ENCODE measurements at places on chromosomes 4 and X.

- peak; percentile 74 for DNase-seq
These were observed 290.7 kb upstream of the FAM241A start for GRCh38 chr4:111854494-111855087.

DNA sequence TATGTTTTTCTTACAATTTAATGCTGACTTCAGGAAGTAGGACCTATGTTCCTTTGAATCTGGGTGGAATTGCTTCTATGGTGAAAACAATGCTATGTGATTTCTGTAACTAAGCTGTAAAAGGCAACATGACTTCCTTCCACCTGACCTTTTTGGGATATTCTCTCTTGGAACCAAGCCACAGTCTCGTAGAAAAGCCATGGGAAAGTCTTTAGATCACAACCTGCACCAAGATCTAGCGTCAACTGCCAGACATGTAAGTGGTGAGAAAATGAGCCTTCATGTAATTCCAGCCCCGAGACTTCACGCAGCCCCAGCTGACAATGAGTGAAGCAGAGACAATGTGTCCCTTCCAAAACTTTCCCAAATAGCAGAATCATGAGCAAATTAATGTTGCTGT is 297.0 kb upstream of the DCAF8L1 start:
- DNase-seq: no peak

- DNase-seq: no peak
These were observed 25.2 kb upstream of the ATXN3L start for GRCh38 chrX:13345037-13345436.

GRCh38 chr4:5409972-5410618 is 298.3 kb downstream of the EVC2 start:
- no peak for DNase-seq

- no peak for DNase-seq
These were observed 263.6 kb downstream of the PTTG2 start for GRCh38 chr4:38223782-38224236.

GRCh38 chr4:92988301-92988700 is 684.5 kb downstream of the GRID2 start:
- no peak for DNase-seq

DNA sequence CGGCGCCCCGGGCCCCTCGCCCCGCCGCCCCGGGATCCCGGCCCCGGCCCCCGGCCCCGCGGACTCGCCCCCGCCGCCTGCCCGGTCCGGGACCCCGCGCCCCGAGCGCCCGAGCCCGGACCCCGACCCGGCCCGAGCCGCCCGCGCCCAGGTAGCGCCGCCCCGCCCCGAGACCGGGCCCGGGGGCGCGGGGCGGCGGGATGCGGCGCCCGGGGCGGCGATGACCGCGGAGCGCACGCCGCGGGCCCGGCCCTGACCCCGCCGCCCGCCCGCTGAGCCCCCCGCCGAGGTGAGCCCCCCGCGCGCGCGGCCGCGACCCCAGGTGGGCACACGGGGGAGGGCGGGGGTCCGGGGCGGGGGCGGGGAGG is 224 bp downstream of the FGFRL1 start:
- DNase-seq: no peak

- DNase-seq: no peak
These were observed 875.0 kb downstream of the ADGRL3 start for GRCh38 chr4:62075089-62075488.

- no peak for DNase-seq
These were observed 29.0 kb downstream of the LRPAP1 start for GRCh38 chr4:3502941-3503936.

- peak; percentile 75 for DNase-seq
These were observed 35.3 kb downstream of the NBDY start for GRCh38 chrX:56764153-56764974.

DNA sequence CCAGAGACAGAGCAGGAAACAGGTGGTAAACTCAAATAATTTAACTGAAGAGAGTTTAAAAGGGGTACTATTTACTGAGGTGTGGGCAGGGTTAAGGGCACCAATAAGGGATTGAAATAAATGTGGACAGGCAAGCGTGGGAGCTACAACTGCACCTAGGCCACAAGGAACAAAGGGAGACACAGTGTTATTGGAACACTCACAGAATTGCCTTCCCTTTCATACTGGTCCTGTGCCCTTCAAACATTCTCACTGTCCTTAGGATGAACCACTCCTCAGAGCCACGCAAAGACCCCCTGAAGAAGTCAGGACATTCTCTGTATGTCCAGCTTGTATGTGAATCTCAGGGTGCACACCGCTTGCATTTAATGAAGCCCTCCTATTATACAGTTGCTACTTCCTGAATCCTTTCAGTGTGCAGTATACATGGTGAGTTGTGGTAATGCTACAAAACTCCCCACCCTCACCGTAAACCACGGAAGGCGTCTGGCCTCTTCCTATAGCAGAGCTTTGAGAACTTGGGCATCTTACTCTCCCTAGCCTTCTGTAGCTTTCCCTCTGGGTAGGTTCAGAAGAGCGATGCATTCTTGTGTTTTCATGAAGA is 9.6 kb upstream of the MRPL1 start:
- no peak for DNase-seq

GRCh38 chr4:102723511-102723910 is 37.3 kb downstream of the MANBA start:
- peak; percentile 2 for DNase-seq

- DNase-seq: no peak
These were observed 178.7 kb upstream of the TRAM1L1 start for GRCh38 chr4:117264072-117264471.

- DNase-seq: no peak
These were observed 85.7 kb downstream of the EFNB1 start for GRCh38 chrX:68914479-68914946.

- DNase-seq: no peak
These were observed 12.2 kb downstream of the MAOB start for GRCh38 chrX:43870011-43870410.

GRCh38 chr4:5962416-5962815 is 55.8 kb downstream of the C4orf50 start:
- no peak for DNase-seq

GRCh38 chrX:69309074-69309792 is 144.0 kb upstream of the PJA1 start:
- DNase-seq: no peak

DNA sequence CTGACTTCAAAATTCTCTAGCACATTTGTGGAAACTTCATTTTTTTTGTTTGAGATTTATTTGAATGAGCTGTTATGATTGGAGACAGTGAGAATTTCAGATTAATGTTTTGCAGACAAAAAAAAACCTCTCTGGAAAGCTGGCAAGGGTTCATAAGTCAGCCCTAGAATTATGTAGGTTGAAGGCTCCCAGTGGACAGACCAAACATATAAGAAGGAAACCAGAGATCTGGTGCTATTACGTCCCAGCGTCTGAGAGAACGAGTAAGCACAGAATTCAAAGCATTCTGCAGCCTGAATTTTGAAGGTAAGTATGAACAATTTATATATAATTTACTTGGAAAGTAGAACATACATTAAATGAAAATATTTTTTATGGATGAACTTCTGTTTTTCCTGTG is at the start of gene AGTR2:
AGTR2 (plus strand) TSS at position 234 of the 400 bp plus-strand sequence. CDS start 1,537 bp downstream, outside the sequence.
- DNase-seq: no peak

GRCh38 chrX:8586953-8587352 is 122.3 kb downstream of the VCX3B start:
- no peak for DNase-seq

- no peak for DNase-seq
These were observed 97.1 kb downstream of the TMA16 start for GRCh38 chr4:163591614-163592020.

DNA sequence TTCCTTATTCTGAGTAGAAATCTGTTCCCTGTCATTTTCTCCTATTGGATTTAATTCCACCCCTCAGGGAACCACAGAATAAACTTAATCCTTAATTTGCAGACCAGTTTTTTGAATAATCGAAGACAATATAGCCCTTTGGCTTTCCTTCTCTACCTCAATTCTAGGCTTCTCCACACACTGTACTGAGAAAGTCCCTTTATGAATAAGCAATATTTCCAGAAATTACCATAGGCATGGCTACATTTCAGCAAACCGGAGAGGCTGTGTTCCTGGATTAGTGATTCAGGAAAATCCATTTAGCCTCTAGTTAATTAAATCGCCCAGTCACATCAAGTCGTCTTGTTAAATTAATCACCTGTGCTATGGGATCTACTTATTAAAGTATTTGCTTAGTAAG is 125.1 kb downstream of the ANAPC4 start:
- no peak for DNase-seq

- DNase-seq: peak; percentile 11
These were observed 28.3 kb upstream of the AP1S2 start for GRCh38 chrX:15882704-15883539.

DNA sequence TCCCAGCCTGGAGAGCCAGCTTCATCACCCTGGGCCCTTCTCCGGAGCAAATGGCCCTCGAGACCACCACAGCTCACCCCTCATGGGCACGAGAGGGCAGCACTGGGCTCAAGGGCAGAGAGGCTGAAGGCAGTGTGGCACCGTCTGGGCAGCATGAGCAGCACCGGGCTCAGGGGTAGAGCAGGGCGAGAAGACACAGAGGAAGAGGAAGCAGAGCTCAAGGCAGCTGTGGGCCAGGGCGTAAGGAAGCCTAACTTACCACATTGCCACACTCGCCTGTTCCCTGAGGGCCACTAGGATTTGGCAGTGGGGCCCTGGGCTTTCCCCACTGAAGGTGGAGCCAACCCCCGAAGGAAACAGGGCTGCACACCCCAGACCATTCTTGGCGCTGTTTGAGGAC is 15.5 kb downstream of the ZNF185 start:
- no peak for DNase-seq

- peak; percentile 83 for DNase-seq
These were observed 201.0 kb upstream of the ARSJ start for GRCh38 chr4:114180481-114180880.

- no peak for DNase-seq
These were observed 84.7 kb upstream of the GPR101 start for GRCh38 chrX:137118536-137118935.

GRCh38 chr4:182306792-182307507 is 63.7 kb downstream of the TENM3 start:
- DNase-seq: no peak

DNA sequence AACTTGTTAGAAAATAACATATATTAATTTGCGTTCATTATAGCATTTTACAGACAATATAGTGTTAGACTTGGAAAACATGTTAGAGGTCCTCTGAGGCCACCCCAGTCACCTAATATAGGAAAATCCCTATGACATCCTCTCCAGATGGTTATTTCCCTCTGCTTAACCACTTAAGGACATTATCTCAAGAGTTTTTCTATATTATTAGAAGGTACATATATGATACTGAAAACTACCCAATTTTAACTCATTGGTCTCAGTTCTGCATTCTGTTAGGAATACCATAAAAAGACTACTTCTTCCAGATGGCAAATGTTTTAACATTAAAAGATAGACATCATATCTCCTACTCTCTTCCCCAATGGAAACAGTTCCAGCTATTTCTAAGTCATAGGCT is 21.4 kb downstream of the PTPN13 start:
- no peak for DNase-seq

DNA sequence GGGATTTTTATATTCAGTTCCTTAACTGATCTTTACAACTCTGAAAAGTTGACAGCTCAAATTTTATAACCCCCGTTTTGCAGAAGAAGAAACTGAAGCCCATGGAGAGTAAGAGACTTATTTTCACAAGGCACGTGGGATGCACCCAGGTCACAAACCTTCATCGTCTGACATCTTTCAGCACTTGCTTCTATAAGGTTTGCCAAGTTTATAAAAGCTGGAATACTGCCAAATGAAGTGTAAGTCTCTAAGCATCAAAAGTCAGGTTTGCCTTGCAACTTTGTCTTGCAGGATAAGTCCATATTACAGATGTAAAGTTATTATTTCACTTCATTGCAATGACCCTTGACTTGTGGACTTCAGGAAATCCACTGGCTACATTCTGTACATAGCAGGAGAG is 6.3 kb upstream of the KCNIP4 start:
- peak; percentile 5 for DNase-seq

GRCh38 chr4:106238820-106239420 is 77.1 kb downstream of the TBCK start:
- peak; percentile 59 for DNase-seq

- peak; percentile 4 for DNase-seq
These were observed 156.7 kb downstream of the ATP10D start for GRCh38 chr4:47641755-47642154.

- DNase-seq: peak; percentile 4
These were observed 73.3 kb downstream of the SHOX start for GRCh38 chrX:703866-704265.
